Suppressor macrophage treated with lipopolysaccharide for 4 hours (primary cell): ENCODE measurements at places on chromosomes 3 and 15.

- DNase-seq = no peak
Measured at GRCh38 chr15:45802140-45802539, 167.3 kb downstream of the SQOR start.

- no peak for DNase-seq
Measured at GRCh38 chr3:192174283-192174682, 553.1 kb downstream of the FGF12 start.

GRCh38 chr3:53426918-53427317 lies 67.5 kb upstream of the CACNA1D start:
- no peak for DNase-seq

DNA sequence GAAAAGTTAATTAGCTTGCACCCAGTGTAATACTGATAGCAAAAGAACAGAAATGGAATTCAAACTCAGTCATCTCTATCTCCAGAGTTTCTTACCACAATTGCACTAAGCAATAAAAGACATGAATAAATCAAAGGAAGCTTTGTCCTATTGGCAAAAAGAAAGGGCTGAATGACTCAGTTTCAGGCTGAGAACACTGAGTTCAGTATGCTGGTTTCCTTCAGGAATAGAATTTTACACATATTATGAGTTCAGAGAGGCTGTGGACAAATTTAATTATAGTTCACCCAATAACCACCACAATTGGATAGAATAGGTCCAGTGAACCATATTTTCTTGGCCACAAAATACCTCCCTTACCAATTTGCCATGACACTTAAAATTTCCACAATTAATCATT lies 249.7 kb downstream of the KCNMB2 start:
- DNase-seq = no peak

GRCh38 chr15:89855948-89856347 lies 37.8 kb downstream of the AP3S2 start:
- no peak for DNase-seq

DNA sequence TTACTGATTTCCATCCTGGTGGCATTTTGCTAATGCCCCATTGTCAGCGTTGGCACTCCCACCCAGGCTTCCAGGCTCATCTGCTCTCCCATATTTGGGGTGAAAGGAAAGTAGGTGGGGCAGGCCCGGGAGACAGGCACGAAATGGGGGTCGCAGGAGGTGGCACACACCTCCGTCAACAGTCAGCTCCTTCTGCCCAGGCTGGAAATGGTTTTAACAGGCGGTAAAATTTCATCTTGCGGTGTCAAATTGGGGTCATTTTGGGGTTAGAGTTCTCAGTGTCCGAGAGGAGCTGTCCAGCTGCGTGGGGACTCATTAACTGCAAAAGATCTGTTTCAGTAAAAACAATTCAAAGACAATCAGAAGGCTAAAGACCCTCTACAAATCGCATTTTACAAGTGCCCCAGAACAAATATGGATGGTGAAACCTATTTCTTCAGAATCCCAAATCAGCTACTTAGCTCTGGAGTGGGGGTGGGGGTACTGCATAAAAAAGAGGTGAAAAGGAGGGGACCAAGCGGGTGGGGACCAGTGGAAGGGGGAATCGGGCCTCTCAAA lies 4.2 kb upstream of the MEIS2 start:
- no peak for DNase-seq

GRCh38 chr15:62739507-62739906 lies 303.0 kb upstream of the TPM1 start:
- DNase-seq = no peak

GRCh38 chr15:31439328-31439727 lies 112.7 kb downstream of the KLF13 start:
- DNase-seq = peak; percentile 66

- DNase-seq = no peak
Measured at GRCh38 chr3:10155123-10155472, 9.6 kb upstream of the IRAK2 start.

- DNase-seq = peak; percentile 73
Measured at GRCh38 chr3:143849854-143850549, 1.7 kb upstream of the SLC9A9 start.

- DNase-seq = no peak
Measured at GRCh38 chr15:26028086-26028740, 165.1 kb upstream of the ATP10A start.

- no peak for DNase-seq
Measured at GRCh38 chr3:171956705-171957104, 82.7 kb upstream of the FNDC3B start.

DNA sequence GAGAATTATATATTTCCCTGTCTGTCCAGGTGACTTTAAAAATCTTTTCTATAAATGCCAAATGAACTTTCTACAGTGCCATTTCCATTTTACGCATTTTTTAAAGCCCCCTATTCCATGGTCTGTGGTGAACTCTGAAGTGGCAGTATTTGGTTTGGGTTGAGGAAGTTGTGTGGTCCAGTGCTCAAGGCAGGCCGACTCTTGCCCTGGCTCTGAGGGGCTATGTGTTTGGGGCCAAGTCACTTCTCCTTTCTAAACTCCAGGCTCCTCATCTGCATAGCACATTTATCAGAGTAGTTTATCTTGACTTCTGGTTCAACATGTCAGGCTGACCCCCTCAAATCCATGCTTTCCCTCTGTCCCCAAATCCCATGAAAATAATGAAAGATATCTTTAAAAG lies 14.1 kb downstream of the TTC21A start:
- DNase-seq = no peak

DNA sequence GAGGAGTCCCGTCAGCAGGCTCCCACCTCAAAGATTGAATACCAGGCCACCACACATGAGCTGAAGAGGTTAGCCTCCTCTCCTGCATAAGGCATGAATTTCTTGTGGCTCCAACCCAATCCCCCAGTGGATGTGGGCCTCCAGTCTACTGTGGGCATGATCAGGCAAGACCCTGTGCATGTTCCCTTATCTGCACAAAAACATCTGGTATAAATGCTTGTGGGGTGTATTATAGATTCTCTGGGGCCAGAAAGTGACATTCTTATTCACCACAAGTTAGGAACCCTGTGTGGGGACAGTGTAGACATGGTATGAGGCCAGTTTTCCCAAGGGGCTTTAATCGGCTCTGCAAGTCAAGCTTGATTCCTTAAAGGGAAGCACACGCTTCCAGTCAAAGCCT lies 18.2 kb upstream of the UBP1 start:
- no peak for DNase-seq

- no peak for DNase-seq
Measured at GRCh38 chr15:68556139-68556990, 22.4 kb upstream of the CORO2B start.

GRCh38 chr3:156291272-156292123 lies 171.1 kb downstream of the KCNAB1 start:
- DNase-seq = peak; percentile 64

DNA sequence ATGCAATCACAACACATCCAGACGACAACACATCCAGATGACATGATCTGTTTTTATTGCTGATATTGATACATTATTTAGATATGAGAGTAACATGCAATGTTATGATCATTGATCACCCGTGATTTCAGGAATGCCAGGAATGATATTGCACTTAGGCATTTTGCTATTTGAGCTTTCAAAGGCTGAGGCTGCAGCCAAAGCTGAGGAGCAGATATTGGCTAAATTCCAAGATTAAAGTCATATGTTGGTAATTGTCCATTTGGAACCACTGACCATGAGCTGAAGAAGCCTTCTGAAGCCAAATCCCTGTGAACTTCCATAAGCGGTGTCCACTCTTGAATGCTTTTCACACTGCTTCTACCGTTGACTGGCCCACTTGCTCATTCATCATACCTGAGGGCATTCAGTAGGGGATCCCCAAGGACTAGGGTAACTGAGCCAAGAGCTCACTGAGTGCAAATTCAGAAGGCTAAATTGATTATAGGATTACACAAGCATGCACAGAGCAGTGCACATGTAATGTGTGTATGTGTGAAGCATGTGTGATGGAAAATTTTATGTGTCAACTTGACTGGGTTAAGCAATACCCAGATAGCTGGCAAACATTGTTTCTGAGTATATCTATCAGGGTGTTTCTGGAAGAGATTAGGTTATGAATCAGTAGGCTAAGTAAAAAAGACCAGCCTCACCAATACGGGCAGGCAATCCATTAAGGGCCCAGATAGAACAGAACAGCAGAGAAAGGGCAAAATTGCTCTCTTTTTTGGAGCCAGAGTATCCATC lies 92.1 kb upstream of the PLAAT1 start:
- no peak for DNase-seq

GRCh38 chr3:139457066-139457465 lies 19.2 kb downstream of the RBP2 start:
- no peak for DNase-seq

GRCh38 chr3:121803771-121804320 lies 31.0 kb downstream of the IQCB1 start:
- DNase-seq = no peak

DNA sequence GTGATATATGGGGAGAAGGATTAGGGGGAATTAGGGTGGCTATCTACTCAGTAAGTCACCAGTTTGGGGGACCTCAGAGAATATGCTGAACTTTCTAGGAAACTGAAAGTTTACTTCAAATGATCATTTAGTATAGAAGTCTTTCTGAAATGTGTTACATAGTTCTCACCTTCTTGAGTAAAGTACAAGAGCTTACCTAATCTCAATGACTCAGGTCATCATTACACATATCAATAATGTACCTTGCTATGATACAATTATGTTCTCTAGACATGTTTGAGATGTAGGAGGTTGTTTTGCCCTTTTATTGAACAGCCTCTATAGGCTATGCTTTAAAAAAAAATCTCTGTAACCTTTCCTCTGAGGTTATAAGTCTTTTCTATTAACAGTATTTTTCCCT lies 50.7 kb downstream of the TMEM41A start:
- no peak for DNase-seq

GRCh38 chr3:178422406-178422805 lies 113.8 kb upstream of the KCNMB2 start:
- DNase-seq = no peak

GRCh38 chr15:93479715-93480114 lies 390.7 kb upstream of the RGMA start:
- DNase-seq = no peak

DNA sequence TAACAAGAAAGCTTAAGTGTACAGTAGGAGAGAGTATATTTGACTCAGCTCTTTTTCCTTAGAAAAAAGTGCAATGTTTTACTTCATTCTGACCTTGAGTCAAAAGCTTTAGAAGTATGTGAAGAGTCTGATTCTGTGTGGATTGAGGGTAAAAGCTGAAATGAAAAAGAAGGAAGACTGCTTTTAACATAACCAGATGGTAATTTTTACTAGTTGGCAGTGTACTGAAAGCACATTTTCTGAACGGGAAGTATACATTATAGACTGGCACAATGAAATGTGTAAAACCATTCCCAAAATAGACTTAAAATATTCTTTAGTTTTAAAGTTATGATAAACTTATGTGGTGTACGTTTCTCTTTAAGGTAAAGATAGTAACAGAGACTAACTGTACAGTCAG lies 197.8 kb upstream of the ZNF717 start:
- DNase-seq = no peak

- DNase-seq = no peak
Measured at GRCh38 chr15:39034816-39035215, 470.2 kb upstream of the RASGRP1 start.

DNA sequence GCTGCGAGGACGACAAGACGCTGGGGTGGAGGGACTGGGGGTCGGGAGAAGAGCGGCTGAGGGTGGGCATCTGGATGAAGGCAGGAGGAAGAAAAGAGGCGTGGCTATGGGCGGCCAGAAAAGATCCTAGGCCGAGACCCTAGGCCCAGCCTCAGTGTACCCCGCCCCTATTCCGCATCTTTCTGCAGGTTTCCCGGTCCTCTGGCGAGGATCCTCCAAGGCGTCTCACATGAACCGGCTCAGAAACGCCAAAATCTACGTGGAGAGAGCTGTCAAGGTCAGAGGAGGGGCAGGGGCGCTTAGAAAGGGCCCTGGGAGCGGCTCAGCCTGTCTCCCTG lies 340 bp downstream of the TTLL3 start:
- DNase-seq = no peak

GRCh38 chr15:35693286-35693685 lies 147.3 kb upstream of the DPH6 start:
- DNase-seq = no peak

GRCh38 chr3:128413003-128413370 lies 53.7 kb downstream of the DNAJB8 start:
- no peak for DNase-seq

DNA sequence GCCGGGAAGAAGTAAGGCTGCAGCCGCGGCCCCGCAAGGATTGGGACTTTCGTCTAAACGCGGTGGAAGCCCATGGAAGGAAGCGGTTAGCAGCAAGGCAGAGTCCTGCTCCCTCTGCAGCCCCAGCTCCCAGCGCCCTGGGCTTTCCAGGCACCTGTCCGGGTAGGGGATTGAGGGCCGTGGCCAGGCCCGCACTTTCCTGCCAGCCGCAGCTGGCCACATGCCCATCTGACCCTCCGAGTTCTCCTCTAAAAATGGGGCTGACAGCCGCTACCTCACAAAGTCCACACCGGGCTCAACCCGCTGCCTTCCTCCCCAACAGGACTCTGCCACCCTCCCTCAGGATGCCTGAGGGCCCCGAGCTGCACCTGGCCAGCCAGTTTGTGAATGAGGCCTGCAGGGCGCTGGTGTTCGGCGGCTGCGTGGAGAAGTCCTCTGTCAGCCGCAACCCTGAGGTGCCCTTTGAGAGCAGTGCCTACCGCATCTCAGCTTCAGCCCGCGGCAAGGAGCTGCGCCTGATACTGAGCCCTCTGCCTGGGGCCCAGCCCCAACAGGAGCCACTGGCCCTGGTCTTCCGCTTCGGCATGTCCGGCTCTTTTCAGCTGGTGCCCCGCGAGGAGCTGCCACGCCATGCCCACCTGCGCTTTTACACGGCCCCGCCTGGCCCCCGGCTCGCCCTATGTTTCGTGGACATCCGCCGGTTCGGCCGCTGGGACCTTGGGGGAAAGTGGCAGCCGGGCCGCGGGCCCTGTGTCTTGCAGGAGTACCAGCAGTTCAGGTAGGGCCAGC lies 1.9 kb downstream of the NEIL1 start:
- DNase-seq = no peak

DNA sequence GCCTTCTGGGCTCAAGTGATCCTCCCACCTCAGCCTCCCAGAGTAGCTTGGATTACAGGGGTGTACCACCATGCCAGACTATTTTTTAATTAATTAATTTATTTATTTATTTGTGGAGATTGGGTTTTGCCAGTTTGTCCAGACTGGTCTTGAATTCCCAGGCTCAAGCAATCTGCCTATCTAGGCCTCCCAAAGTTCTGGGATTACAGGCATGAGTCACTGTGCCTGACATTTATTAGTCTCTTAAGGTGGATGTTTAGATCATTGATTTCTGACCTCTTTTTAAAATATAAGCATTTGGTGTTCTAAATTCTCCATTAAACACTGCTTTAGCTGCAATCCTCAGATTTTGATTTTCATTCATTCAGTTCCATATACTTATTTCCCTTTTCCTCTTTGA lies 15.6 kb downstream of the FBXW12 start:
- no peak for DNase-seq
